ENCODE measurements at places on chromosomes 1 and 21. TPM values are rescaled to one million over a fixed set of nuclear protein-coding genes. Genes with fewer than 3 reads are reported as not detected.

DNA sequence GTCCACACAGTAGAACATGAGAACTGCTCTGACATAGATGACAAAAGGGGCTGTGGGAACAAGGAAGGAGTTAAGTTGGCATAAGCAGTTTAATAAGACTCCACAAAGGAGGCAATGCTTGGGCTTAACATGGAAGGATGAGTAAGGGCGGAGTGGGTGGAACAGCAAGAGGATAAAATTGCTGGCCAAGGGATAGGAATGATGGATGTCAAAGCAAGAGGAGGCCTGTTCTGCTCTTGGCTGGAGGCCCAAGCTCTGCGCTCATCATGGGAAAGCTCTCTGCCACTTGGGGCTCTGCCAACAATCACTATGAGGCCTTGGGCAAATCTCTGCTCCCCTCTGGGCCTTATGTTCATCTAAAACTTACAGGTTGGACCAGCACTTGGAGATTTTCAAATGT lies 98.3 kb upstream of the CAMK1G start:
- DNase-seq: no peak
- H3K36me3 ChIP-seq: no peaks in the 10 kb centered on the region
- no peaks in the 10 kb centered on the region for H3K27me3 ChIP-seq
- no peak overlapping the region for H3K4me3 ChIP-seq
- H3K27ac ChIP-seq: no peak overlapping the region
- H3K4me1 ChIP-seq: no peaks in the 10 kb centered on the region

DNA sequence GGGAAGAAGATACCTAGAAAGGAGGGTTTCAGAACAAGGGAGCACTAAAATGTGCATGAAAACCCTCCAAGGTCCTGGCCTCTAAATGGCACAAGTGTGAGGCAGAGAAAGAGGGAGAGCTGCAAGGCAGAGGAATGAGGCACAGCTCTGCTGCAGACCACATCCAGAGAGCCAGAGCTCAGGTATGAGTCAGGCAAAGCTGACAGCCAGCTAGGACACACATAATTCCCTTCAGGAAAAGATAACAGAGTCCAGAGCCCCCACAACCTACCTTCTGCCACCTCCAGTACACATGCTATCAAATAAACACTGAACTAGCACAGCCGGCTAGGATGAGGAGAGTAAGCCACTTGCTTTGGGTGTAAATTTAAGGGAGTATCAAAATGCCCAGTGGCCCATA lies 62.2 kb downstream of the HSF2BP start:
- peaks cover 6% of the 10 kb centered on the region for H3K27me3 ChIP-seq
- H3K4me1 ChIP-seq: no peaks in the 10 kb centered on the region
- H3K27ac ChIP-seq: no peak overlapping the region

DNA sequence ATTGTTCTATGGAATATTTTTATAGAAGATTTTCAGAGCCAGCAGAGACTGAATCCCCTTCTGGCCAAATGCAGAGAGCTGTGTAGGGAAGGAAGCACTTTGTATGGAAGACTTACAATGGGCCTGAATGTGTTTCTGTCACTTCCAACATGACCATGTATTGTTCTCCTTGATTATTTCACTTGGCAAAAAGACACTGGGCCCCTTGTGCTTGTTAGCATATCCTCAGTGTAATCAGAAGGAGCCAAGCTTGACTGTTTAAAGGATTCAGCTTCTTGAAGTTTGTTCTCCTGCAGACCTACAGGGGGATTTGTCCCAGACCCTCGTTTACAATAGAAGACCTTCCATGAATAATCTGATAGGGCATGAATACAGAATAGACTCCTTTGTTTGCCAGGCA lies 48.1 kb upstream of the UBE2U start:
- DNase-seq: no peak
- no peak overlapping the region for H3K27ac ChIP-seq
- H3K36me3 ChIP-seq: no peaks in the 10 kb centered on the region
- H3K27me3 ChIP-seq: no peaks in the 10 kb centered on the region
- no peak overlapping the region for H3K4me3 ChIP-seq

GRCh38 chr1:169884634-169885033 lies 9.1 kb downstream of the SCYL3 start:
- no peak overlapping the region for H3K27ac ChIP-seq
- H3K4me1 ChIP-seq: no peaks in the 10 kb centered on the region
- no peaks in the 10 kb centered on the region for H3K27me3 ChIP-seq
- peaks cover 15% of the 10 kb centered on the region for H3K36me3 ChIP-seq
- DNase-seq: no peak
- no peak overlapping the region for H3K4me3 ChIP-seq

DNA sequence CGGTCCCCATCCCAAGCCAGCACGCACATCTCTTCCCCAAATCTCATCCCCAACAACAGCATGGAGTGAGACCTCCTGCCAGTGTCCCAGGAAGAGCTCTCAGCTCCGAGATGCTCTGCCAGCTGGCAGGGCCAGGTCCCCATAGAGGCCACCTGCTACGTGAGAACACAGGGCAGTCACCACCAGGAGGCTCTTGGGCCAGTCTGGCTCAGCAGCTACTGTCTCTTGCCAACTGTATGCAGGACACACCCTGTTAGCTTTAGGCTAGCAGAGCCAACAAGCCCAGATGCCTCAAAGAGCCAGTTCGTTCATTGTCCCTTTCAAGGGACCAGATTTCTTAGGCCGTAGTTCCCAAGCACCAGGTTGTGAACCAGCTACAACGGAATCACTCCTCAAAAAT lies 36.9 kb downstream of the FBXO2 start:
- no peak overlapping the region for H3K4me3 ChIP-seq
- no peak for DNase-seq
- no peaks in the 10 kb centered on the region for H3K4me1 ChIP-seq

DNA sequence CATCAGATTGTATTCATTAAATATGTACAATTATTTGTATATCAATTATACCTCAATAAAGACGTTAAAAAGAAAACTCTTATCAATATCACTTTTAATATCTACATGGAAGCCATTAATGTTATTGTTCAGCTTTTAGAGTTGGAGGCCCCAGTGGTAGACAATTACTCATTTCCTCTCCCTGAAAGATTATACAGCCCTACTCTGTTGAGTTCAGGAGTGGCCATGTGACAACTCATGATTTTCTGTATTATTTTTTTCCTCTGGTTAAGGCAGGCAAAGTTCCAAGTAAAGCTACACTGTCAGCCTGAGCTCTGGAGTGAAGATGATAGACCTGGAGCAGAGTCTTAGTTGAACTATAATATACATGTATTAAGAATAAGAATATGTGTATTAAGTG lies 247.9 kb upstream of the B3GALT2 start:
- no peaks in the 10 kb centered on the region for H3K36me3 ChIP-seq
- H3K4me1 ChIP-seq: peaks cover 7% of the 10 kb centered on the region
- DNase-seq: no peak
- H3K4me3 ChIP-seq: no peak overlapping the region

GRCh38 chr1:205991237-205991636 lies 12.0 kb downstream of the RAB7B start:
- H3K4me3 ChIP-seq: no peak overlapping the region
- H3K4me1 ChIP-seq: no peaks in the 10 kb centered on the region
- no peaks in the 10 kb centered on the region for H3K27me3 ChIP-seq
- no peaks in the 10 kb centered on the region for H3K36me3 ChIP-seq

DNA sequence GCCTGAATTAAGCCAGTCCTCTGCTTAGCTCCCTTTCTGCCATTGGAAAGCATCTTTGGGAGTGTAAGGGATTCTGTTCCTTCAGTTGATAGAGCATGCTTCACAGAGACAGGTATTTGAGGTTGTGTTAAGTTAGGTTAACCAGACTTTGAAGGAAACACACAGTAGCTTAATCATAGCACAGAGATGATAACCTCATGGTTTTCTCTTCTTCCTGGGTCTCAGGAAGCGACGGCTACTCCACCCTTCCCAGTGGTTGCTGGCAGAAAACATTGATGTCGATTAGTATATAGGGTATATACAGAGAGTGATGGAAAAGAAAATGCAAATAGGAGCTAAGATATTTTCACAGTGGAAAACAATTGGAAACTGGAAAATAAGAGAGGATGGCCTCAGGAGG lies 42.0 kb downstream of the S1PR1 start:
- peak overlapping the region; percentile 3 for H3K27ac ChIP-seq
- peaks cover 86% of the 10 kb centered on the region for H3K4me1 ChIP-seq
- H3K36me3 ChIP-seq: no peaks in the 10 kb centered on the region
- peak overlapping the region; percentile 40 for H3K4me3 ChIP-seq
- no peaks in the 10 kb centered on the region for H3K27me3 ChIP-seq
- peak; percentile 46 for DNase-seq

DNA sequence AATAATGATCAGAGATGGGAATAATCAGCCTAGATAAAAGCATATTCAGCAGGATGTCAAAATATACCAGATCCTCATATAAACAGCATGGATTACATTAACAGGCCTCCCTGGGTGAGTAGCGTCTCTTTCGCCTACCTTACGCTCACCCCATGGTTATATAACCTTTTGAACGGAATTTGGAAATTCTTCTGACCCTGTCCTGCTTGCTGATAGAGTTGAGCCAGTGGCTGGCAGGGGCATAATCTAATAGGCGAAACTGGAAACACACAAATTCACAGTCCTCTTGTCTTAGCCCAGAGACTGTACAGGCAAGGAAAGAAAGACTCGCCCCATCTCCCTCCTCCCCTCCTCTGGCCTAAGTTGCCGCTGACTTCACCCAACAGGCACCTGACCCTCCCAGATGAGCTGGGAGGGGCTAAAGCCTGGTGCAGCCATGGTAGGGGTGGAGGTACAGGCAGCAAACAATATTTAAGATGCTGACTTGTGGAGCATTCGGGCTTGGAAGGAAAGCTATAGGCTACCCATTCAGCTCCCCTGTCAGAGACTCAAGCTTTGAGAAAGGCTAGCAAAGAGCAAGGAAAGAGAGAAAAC lies at the start of gene ANGPTL7:
Gene ANGPTL7 (plus strand): TSS at position 498 of the 594 bp plus-strand sequence. CDS start 225 bp downstream, outside the sequence.
- DNase-seq: no peak
- no peak within 1 kb of the TSS for H3K27ac ChIP-seq
- peaks cover 19% of the 10 kb centered on the region for H3K36me3 ChIP-seq
- no peak within 1 kb of the TSS for H3K4me3 ChIP-seq

- H3K4me1 ChIP-seq: peaks cover 4% of the 10 kb centered on the region
- H3K4me3 ChIP-seq: no peak overlapping the region
- H3K27ac ChIP-seq: no peak overlapping the region
- no peaks in the 10 kb centered on the region for H3K36me3 ChIP-seq
- no peak for DNase-seq
These were observed 55.5 kb downstream of the SLC66A1 start for GRCh38 chr1:19367584-19368041.

DNA sequence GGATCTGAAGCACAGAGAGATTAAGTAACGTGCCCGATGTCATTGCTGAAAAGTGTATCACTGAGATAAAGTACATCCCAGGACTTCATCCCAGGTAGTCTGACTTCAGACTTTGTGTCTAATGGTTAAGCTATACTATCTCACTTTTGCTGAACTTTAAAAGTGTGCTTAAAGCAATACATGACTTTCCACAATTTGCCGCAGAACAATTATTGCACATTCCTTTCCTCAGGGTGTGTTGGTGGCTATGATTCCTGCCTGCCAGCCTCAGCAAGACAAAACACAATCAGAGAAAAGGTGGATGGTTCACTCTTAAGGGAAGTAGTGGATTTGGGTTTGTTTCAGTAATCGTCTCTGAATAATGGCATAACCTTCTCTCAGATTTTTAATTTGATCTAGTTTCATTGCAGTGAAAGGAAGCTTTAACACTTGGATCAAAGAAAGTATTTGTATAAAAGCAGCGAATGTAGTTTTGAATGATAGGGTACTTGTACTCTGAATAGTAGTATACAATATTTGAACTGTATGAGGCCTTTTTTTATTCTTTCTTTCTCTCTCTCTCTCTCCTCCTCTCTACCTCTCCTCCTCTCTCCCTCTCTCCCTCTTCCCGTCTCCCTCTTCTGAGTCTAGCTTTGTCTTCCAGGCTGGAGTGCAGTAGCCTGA lies 47.0 kb downstream of the CNST start:
- H3K4me3 ChIP-seq: no peak overlapping the region
- H3K27me3 ChIP-seq: no peaks in the 10 kb centered on the region
- no peak for DNase-seq
- H3K27ac ChIP-seq: no peak overlapping the region
- H3K36me3 ChIP-seq: peaks cover 6% of the 10 kb centered on the region
- peaks cover 30% of the 10 kb centered on the region for H3K4me1 ChIP-seq

CA6 gene
- total RNA-seq: 1.2 TPM

EVA1C gene
- 13.4 TPM for total RNA-seq

KLHDC8A gene
- not detected for total RNA-seq

Measured in CD8-positive, alpha-beta memory T cell (primary cell).